Glomerular endothelial cell (primary cell): ENCODE measurements at places on chromosomes 2 and 18. TPM values are rescaled to one million over a fixed set of nuclear protein-coding genes. Genes with fewer than 3 reads are reported as not detected.

DNA sequence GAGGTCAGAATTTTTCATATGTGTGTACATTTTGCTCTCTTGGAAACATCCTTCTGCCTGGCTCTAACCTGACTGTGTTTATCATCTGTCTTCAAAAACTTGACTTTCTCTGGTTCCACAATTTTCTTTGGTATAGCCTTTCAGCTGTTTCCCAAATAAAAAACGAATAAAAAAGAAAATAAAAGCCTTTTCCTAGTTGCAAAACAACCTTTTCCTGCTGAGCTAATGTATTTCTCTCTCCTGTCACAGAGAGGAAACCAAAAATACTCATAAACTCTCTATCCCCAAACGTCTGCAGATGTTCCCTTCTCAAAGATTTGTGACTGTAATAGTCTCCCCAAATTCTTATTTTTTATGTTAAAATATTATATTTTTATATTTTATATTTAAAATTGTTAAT is 505.3 kb upstream of the SLC39A10 start:
- DNase-seq, result no peak

- DNase-seq, result no peak
These were observed 22.8 kb upstream of the IL37 start for GRCh38 chr2:112887964-112888749.

DNA sequence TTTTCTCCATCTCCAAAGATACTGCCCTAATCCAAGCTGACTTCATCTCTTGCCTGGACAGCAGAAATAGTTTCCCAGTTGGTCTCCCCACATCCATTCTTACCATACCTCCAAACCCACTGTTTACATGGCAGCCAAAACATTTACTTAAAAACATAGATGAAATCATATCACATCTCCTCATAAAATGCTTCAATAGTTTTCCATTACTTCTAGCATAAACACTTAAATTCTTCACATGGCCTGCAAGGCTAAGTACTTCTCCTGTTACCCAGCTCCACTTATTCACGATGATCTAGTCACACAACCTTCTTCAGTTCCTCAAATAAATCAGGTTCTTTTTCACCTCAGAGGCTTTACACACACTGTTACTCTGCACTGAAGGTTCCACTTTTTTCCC is 185.8 kb upstream of the ACVR2A start:
- DNase-seq, result no peak

DNA sequence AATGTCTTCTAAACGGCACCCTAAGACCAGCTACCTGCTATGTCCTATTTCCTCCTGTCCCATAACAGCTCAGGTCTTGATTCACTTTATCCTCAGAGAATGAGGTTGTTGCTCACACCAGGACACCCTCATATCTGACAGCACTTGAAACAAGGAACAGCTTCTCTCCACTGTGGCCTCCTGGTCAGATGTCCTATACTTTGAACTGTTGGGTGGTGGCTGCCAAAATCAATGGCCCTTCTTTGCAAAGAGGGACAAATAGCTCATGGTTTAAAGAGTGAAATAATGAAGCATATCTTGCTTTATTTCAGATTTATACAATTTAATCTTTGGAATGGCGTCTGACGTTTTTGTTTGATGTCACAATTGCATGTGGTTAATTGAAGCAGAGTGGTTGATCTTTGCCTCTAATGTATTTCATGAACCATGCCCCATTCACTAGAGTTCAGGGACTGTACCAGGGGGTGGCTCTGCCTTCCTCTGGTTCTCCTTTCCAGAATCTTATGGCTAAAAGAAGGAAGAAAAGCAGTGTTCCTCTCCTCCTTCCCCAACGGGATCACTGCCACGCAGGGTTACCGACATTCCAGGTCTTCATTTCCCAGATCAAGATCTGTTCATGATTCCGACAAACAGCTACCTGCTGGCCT is 24.1 kb upstream of the ZCCHC2 start:
- no peak for DNase-seq

The PECR gene
- total RNA-seq, result 6.2 and 6.5 TPM in 2 replicates

GRCh38 chr2:17101596-17101995 is 416.6 kb downstream of the RAD51AP2 start:
- no peak for DNase-seq

The CD207 gene
- total RNA-seq, result not detected in 2 replicates

DNA sequence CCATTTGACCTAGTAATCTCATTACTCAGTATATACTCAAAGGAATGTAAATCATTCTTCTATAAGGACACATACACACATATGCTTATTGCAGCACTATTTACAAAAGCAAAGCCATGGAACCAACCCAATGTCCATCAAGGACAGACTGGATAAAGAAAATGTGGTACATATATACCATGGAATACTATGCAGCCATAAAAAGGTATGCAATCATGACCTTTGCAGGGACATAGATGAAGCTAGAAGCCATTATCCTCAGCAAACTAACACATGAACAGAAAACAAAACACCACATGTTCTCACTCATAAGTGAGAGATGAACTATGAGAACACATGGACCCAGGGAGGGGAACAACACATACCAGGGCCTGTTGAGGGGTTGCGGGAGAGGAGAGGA is 214.5 kb downstream of the NBAS start:
- DNase-seq, result no peak

The ANO7 gene
- total RNA-seq, result 0.68 and 1.4 TPM in 2 replicates

DNA sequence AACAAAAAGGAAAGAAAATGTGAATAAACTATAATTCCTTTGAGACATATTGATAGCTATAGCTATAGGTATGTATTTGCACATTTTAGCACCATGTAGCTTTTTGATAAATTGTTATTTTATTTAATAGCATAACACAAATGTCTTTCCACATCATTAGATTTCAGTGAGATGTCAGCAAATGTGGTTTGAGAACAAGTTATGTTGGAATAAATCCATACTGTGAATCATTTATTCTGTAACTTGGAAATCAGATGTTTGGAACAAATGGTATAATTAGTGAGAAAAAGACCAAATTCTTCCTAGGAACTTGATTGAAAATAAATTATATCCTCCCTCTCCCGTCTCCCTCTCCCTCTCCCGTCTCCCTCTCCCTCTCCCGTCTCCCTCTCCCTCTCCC is 62.8 kb downstream of the NABP1 start:
- no peak for DNase-seq

DNA sequence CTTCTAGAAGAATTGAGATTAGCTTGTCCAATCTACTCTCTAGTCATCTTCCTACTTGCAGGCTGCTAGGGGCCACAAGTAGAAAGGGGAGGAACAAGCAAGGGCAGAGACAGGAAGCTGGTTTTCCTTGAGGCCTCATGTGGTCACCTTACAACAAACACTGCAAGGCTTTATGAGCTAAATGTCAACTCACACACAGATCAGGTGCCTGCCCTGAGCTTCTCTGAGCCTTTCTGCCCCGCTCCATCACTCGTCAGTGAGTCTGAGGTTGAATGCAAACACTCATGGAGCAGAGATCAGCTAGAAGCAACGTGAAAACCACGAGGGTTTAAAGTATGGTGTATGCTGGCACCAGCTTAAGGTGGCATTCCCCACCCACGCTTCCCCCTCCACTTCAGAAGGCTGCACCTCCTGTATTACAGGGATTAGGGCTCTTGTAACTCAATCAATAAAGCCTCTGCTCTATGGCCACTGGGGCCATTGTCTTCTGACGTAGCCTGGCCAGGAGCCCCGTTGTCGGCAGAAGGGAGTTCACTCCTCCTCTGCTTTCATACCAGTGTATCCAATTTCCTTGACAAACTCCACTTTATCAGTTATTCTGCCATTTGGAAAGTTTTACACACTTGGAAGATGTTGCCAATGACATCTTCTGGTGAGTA is 5.4 kb upstream of the CRYGC start:
- no peak for DNase-seq

GRCh38 chr2:21424375-21424774 is 300.6 kb downstream of the TDRD15 start:
- DNase-seq, result no peak

The ELOA2 gene
- total RNA-seq, result not detected in 2 replicates

DNA sequence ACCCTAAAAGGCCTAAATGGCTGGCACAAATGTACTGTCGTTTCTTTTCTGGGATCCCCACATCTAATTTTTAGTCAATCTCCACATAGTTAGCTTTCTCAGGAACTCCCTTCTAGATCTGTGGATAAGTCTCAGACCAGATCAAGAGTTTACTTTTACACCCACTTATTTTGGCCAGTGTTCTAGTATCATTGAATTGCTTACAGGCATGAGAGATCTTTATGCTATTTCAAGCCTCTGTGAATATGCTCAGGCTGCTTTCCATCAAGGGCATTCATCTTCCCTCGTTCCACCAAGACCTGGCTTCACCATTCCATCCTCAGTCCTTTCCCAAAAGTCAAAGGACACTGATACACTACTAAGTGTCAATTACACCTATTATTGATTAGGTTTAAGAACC is 27.8 kb upstream of the SCN1A start:
- DNase-seq, result no peak

GRCh38 chr2:49686897-49687442 is 532.7 kb upstream of the FSHR start:
- DNase-seq, result no peak

The LYG1 gene
- 1.2 TPM in 1 of 2 replicates, not detected in the other for total RNA-seq

GRCh38 chr2:145654746-145655145 is 1134.8 kb upstream of the ZEB2 start:
- DNase-seq, result no peak

The GKN1 gene
- not detected in 2 replicates for total RNA-seq

- DNase-seq, result no peak
These were observed 1474.2 kb upstream of the CELF4 start for GRCh38 chr18:39039813-39040212.

The ABCG5 gene
- total RNA-seq, result not detected in 2 replicates

The CRYGD gene
- total RNA-seq, result not detected in 2 replicates

DNA sequence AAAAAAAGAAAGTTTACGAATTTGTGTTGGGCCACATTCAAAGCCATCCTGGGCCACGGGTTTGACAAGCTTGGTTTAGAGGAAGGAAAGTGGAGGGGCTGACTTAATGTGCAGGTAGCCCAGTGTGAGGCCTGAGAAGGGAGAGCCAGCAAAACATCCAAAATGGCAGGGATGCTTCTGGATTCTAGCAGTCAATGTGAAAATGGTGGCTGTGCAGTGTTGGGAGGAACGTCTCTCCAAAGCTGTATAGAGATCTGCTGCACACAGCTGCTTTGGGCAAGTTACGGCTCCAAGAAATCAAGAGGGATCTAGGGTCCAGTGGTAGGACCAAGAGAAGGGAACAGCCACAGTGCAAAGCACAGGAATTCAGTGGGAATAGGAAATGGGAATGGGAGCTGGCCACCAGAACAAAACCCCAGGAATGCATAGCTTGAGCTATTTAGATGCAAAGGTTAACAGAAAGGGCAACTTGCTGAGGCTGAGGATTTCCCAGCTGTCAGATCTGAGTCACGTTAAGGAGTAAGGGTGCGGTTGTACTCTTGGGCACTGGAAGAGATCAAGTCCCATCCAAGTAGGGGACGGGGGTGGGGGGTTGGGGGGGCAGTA is 70.6 kb downstream of the B3GNT2 start:
- no peak for DNase-seq

The MRO gene
- total RNA-seq, result not detected in 2 replicates

- no peak for DNase-seq
These were observed 189.8 kb downstream of the SNTG2 start for GRCh38 chr2:1140389-1141003.

- no peak for DNase-seq
These were observed 165.5 kb downstream of the L3MBTL4 start for GRCh38 chr18:6249170-6249569.

- no peak for DNase-seq
These were observed 79.1 kb downstream of the ZRANB3 start for GRCh38 chr2:135451966-135452365.

The RBM45 gene
- total RNA-seq, result 9.3 and 16.1 TPM in 2 replicates

DNA sequence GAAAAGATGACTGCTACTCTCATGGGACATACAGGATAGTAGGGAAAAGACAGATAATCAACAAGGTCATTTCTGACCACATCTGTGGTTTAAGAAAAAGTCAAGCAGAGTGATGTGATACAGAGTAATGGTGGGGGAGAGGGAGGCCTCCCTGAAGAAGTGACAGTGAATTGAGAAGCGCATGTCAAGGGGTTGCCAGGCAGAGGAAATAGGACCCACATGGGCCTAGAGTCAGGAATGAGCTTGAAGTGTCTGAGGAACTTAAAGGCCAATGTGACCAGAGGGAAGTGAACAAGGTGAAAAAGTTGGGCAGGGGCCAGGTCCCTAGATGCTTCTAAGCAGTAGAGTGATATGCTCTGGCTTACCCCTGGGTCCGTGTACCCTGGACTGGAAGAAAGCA is 113.5 kb upstream of the PPP1CB start:
- no peak for DNase-seq

DNA sequence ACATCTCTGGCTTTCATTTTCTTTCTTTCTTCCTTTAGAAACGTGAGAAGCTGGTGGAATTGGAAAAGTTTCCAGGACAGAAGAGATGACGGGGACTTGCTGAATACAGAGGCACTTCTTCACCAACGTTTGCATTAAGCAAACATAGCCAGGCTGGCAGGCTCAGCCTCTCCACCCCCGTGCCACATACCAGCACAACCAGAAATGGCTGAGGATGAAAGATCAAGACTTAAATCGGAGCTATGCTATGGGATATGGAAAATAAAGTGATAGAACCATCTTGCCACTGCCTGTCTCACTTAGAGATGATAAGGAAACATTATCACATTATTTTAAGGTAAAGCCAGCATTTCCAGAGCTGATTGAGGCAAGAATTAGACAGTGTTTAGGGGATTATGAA is 483.3 kb downstream of the BCL11A start:
- DNase-seq, result no peak

The ABCG8 gene
- total RNA-seq, result not detected in 2 replicates

DNA sequence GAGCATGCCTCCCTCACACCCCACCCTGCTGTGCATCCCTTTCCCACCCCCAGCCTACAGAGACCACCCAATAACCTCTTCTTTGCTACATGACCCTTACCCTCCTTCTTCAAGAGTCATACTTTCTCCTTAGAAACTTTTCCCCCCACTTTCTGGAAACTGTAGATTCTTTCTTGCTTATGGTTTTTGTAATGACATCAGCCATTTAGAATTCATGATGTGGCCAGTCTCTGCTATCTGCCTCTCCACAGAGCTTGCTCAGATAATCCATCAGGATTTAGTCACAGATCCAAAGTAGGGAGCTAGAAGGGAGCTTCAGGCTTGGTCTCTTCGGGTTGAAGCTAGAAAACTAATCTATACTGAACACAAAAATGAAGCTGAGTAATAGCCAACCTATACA is 36.5 kb downstream of the GALM start:
- no peak for DNase-seq

- DNase-seq, result no peak
These were observed 13.6 kb downstream of the AQP12A start for GRCh38 chr2:240705204-240705791.

GRCh38 chr2:220106065-220106464 is 478.6 kb downstream of the SLC4A3 start:
- DNase-seq, result no peak
